AG09319 (cell line): ENCODE measurements at places on chromosomes 12 and 14.

DNA sequence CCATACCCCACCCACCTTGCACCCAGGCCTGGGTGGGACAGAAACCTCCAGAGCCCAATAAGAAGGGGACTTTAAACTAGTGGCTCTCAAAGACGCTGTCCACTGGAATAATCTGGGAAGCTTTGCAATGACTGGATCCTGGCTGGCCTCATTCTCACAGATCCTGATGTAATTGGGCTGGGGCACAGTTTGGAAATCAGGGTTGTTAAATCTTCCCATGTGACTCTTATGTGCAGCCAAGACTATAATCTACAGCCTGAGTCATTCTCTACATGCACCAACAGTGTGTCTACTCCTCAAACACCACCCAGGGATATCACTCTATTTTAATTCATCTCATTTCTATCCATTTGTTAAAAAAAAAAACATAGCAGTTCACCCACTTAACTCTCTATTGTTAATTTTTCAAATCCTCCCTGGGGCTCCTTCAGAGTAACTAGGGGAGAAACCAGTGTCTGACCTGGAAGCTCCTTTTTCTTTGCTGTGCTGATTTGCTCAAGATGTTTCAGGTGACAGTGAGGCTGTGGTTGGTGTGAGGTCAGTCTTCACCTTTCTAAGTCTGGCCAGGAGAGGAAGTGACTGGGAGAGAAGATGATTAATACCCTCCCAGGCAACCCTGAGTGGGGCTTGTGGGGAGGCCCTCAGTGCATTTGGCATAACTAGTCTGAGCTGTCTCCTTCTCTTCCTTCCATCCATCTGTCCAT lies 211.6 kb upstream of the SFSWAP start:
- no peak for DNase-seq

GRCh38 chr14:73142216-73142615 lies 5.9 kb downstream of the PSEN1 start:
- DNase-seq: no peak

- DNase-seq: no peak
Observed at GRCh38 chr14:63375769-63376168, 57.0 kb upstream of the GPHB5 start.

GRCh38 chr12:50314636-50315312 lies 31.5 kb upstream of the LIMA1 start:
- DNase-seq: peak; percentile 27

GRCh38 chr12:1781772-1782171 lies 38.6 kb upstream of the LRTM2 start:
- DNase-seq: no peak

DNA sequence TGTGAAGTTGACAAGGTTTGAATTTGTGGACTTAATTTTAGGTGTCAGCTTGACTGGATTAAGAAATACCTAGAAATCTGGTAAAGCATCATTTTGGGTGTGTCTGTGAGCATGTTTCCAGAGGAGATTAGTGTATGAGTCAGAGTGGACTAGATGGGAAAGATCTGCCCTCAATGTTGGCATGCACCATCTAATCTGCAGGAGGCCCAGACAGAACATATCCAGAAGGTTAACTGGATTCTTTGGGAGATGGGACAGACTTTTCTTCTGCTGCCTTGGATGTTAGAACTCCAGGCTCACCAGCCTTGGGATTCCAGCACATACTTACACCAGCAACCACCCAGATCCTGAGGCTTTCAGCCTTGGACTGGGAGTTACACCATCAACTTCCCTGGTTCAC lies 14.1 kb downstream of the SGPP1 start:
- peak; percentile 32 for DNase-seq

GRCh38 chr12:14678547-14679150 lies 17.8 kb downstream of the GUCY2C start:
- DNase-seq: no peak

DNA sequence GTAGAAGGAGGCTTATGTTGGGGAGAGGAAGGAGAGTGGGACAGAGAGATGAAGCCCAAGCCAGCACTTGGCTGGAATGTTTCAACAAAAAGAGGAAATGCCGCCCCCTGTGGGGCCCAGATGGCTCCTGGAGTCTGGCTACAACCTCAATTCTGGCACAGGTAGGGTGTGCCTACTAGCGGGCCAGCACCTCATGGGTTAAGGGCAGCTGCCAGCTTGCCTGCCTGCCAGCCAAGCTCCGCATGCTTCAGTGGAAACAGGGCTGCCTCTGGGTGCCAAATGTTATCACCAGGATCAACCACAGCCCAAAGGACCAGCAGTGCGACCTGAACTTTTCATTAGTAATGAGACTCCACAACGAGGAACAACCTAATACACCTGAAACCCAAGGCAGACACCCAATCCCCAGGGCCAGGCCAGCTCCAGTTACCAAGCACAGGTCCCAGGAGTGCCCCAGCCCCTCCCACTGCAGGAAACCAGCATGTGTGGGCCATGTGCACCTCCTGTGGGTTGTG lies 11.3 kb downstream of the RAB15 start:
- DNase-seq: no peak

DNA sequence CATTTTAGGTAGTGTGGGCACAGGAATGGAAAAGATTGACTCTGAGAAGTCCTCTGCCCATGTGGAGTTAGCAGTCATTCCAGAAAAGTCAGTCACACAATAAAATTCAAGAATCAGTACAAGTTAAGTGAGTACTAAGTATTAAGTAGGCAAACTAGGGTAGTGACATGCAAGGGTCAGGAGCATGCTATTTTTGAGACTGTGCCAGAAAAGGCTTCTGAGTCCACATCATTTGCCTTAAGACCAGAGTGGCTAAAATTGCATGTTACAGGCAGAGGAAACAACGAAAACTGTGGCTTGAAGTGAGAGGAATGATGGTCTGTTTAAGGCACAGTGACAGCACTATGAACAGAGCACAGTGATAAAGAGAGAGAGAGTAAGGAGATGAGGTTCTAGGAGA lies 108.9 kb downstream of the SLC6A15 start:
- DNase-seq: no peak

- no peak for DNase-seq
Observed at GRCh38 chr14:72352012-72352411, 419.8 kb downstream of the RGS6 start.

DNA sequence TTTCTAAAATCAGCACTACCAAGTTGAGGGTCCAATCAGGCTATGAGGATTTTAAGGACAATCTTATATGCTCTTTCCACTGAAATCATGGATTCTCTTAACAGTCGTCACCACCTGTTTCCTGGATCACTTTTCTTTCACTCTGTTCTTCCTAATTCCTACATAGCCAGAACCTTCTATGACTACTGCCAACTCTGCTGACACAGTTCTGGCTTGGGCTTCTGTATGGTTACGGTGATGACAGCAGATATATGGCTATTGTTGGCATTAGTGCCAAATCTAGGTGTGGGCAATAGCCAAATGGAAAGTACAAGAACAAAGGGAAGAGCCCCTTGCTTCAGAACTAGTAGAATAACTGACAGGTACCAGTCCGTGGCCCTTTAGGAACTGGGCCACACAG lies 124.0 kb downstream of the ARID2 start:
- no peak for DNase-seq

DNA sequence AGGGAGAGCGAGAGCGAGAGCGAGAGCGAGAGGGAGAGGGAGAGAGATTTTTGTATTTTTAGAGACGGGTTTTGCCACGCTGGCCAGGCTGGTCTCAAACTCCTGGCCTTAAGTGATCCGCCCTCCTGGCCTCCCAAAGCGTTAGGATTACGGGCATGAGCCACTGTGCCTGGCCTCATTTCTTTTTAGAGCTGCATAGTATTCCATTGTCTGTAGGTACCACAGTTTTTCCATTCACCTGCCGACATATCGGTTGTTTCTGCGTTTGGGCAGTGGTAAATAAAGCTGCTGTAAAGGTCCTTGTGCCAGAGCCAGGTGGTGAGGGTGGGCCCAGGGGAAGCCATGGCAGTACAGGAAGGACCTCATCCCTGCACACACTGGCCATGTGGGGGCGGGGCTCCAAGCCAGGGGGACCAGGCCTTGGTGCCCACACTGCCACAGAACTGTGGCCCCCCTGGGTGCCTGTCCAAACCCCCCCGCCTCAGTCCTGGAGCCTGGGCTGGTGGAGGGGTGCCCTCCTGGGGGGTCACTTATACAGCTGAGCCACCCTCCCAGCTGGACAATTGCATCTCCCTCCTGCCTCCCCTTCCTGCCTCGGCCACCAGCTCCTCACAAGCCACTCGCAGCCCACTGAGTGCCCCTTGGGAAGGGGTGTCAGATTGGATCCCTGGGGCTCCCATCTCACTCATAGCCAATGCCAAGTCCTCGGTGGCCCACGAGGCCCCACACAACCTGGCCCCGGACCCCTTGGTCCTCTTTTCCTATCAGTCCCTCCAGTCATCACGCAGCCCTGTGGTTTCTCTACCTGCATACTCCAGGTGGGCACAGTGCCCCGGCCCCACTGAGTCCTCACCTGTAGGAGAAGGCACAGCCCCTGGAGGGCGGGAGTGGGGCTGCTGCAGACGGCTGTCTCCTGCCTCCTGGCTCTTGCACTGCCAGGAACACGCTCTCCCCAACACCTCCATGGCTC lies 1.7 kb upstream of the PUS1 start:
- no peak for DNase-seq

DNA sequence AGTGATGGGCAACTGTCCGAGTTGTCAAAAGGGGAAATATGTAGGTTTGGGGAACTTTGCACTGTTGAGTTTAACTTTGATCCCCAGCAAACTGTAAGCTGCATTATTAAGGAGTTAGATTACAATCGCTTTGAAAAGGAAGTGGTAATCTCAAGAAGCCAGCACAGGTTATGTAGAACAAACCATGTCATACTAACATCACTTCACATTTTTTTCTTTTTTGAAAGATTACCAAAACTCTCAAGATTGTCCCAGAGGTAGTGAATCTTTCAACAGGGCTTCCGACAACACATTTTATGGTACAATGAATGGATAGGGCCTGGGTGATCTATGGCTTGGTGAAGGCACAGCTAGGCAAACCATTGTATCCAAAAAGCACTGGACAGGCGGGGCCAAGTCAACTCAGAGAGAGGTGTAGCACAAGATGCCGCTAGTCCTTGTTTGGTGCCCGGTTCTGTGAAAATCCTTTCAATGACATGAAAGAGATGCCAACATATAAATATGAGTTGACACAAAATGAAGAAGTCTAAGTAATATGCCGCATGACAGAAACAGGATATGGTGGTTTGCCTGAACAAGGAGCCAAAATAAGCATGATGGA lies 24.3 kb upstream of the PARP11 start:
- no peak for DNase-seq

- DNase-seq: no peak
Observed at GRCh38 chr12:98635657-98636323, 8.8 kb downstream of the IKBIP start.

DNA sequence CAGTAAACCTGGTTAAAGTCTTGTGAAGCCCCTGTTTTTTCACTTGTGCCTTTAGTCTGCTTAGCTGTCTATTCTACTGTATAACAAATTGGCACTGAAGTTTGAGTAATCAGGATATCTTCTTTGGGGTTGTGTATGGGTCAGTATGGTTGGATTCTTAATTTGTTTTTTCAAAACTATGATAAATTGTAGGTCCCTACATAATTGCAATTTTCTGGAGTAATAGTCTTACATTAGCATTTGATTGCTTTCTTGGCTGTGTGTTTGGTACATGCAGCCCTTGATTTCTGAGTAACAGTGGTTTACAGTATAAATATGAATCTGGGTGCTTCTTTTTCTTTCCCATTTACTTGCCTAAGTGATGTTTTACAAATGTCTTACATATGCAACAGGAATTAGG lies 186.6 kb downstream of the TMTC2 start:
- no peak for DNase-seq

DNA sequence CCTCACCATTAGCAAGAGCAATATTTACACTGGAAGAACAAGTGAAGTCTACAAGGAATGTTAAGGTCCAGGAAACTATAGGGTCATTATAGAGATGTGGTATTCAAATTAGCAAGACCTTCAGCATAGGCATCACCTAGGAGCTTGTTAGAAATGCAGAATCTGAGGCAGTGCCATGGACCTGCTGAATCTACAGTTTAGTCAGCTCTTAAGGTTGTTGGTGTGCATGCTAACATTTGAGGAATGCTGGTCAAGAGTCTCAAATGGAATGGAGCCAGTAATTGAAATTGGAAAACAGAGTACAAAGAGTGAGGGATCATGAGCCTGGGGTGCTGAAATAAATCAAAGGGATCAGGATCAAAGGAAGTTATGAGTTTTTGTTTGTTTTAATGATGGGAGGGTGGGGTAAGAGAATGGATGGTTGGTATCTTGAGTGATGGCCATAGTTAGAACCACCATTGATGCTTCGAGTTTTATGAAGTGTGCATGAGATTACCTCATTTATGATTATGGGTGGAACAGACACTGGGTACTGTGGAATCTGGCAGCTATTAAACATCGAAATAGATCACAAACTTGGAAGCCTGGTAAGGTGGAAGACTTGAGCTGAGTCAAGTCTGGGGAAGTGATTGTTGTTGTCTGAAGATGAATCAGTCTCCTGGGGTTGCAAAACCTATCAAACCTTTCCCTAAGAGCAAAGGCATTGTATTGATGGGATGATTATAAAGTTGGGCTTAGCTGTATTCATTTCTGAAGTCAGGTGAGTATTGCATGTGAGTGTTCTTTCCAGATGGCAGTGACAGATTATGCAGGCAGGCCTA lies 323.3 kb upstream of the E2F7 start:
- no peak for DNase-seq

- DNase-seq: no peak
Observed at GRCh38 chr12:79329933-79330332, 360.8 kb downstream of the PAWR start.

DNA sequence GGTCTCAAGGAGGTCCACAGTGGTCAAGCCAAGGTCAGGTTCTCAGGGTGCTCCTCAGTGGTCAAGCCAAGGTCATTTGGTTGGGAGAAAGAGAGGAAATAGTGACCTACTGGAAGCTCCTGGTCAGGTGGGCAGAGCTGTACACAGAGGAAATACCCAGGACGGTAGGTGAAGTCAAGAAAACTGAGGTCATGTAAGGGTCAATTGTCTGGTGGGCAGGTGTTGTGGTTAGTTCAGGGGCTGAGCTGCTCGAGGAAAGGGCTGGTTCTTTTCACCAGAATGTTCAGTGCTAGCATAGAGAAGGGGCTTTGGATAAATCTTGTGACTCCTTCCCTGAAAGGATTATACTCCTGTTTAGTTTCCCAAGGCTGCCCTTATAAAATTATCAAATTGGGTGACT lies 540.5 kb downstream of the VRK1 start:
- no peak for DNase-seq

DNA sequence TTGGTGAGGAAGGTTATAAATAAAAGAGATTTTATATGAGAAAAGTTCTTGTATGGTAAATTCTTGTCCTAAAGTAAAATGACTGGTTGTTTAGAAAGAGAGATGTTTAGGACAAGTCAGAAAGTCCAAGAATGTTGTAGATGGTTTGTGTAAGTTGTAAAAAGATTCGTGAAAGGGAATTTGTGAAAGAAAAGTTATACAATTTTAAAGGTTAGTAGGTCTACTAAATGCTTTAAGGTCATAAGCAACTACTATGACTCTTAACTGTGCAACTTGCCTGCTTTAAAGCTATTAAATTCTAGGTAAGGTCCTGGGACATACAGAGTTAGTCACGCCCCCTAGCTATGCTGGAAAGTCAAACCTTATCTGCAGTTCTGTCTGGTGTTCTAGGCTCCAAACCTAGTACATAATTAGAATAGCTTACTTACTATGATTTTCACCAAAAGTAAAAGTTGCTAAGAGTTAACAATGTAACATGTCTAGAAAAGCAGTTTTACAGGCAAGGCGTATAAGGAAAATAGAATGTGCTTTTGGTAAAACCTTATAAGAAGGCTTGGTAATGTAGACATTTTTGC lies 11.2 kb upstream of the DHRS2 start:
- no peak for DNase-seq
